ENCODE measurements at places on chromosomes 12 and 14. TPM values are rescaled to one million over a fixed set of nuclear protein-coding genes. Genes with fewer than 3 reads are reported as not detected.

GRCh38 chr12:124694250-124694649 lies 126.8 kb upstream of the NCOR2 start:
- no peak for DNase-seq

- no peak for DNase-seq
Measured at GRCh38 chr12:121505513-121505912, 75.3 kb downstream of the KDM2B start.

GRCh38 chr14:98062083-98062482 lies 1209.9 kb downstream of the BCL11B start:
- no peak for DNase-seq

Gene MYH6
- total RNA-seq: not detected

GRCh38 chr12:98678946-98679610 lies 34.0 kb downstream of the APAF1 start:
- DNase-seq: no peak

Gene OR9K2
- total RNA-seq: not detected

DNA sequence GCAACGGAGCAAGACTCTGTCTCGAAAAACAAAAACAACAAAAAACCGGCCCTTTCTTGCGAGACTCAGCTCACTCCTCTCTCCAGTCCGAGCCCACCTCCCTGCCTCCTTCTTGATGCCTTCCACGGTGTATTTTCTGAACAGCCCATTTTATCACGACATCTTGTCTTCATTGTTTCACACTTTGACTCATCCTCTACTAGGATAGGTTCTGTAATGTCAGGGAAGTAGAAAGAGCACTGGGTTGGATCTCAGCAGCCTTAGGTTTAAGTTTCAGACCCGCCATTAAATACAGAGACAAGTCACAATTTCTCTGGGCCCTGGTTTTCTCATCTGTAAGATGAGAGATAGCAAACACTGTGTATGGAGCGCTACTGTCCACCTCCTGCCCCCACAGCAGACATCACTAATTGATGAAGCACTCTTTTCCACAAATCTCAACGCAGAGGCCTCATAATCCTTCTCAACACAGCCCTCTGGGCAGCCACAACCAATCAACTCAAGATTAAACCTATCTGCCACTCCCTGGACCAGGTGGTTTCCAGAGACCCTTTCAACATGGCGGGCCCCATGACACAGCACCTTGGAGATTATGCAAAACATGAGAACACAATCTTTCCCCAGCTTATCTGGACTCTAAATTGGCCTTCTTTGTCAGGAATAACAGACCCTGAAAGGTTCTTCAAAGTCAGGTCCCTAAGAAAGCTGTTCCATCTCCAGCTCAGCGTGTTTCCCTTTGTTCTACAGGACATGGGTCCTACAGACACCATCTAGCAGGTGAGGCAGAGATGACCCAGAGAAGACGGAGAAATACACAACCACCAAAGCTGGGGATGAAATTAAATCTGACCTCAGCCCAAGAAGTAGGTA lies 35.6 kb downstream of the CCDC88C start:
- DNase-seq: no peak

GRCh38 chr14:30584058-30584630 lies 25.2 kb downstream of the G2E3 start:
- DNase-seq: no peak

GRCh38 chr12:19440916-19441315 lies 1.6 kb downstream of the AEBP2 start:
- DNase-seq: no peak

Gene CMKLR1
- 0.32 TPM for total RNA-seq

- DNase-seq: no peak
Measured at GRCh38 chr14:72559669-72560255, 334.1 kb downstream of the DPF3 start.

GRCh38 chr12:34126239-34126641 lies 103.9 kb downstream of the ALG10 start:
- DNase-seq: no peak

DNA sequence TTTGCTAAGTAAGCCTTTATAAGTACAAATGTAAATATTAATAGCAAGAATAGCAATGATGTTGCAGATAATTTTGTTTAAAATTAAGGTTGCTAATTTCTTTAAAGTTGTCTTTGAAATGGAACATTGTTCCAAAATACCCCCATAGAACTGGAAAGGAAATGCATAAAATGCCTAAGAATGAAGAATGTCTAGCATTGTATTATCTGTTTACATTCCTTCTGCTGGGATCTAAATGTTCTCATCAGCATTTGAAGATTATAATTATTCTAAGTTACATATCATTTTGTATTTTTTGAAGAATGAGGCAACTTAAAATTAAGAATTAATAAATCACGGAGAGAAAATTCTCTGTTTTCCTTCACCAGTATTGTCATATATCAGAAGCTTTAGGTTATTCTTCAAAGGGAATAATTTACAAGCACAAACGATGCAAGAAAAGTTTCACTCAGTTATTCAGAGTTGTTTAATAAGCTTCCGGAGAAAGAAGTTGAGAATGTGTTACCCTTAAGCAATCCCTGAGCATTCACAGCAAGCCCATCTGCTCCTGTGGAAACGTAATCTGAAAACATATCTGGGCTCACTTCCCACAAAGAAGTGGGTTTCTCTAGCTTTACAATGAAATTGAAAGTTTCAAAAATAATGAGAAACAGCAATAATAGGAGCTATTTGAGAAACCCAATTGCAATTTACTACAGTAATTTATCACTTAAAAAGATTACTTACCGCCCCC lies 21.3 kb downstream of the SLC6A15 start:
- DNase-seq: no peak

GRCh38 chr14:72653026-72653425 lies 240.9 kb downstream of the DPF3 start:
- DNase-seq: no peak

DNA sequence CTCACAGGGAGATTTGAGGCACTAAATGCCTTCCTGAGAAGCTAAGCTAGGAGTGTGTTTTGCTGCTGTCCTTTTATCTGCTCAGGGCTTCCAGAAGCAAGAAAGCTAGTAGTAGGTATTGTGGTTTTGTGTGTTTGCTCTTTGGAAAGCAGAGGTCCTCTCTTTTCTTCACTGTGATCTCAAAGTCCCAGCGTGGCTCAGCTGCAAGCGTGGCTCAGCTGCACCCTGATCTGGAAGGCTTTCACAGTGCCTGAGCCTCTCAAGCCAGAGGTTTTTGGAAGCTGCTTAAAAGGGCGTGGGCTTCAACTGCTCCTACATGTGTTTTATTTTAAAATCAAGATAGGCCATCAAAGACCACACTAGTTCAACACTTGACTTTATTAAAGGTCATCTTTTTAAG lies 337.4 kb upstream of the RGS6 start:
- no peak for DNase-seq

- no peak for DNase-seq
Measured at GRCh38 chr14:84809158-84809557, 720.8 kb upstream of the FLRT2 start.

GRCh38 chr12:65725376-65725775 lies 98.9 kb upstream of the HMGA2 start:
- no peak for DNase-seq

Gene ADIPOR2
- total RNA-seq: 56.7 TPM
